ENCODE measurements at places on chromosomes 7 and 10.

DNA sequence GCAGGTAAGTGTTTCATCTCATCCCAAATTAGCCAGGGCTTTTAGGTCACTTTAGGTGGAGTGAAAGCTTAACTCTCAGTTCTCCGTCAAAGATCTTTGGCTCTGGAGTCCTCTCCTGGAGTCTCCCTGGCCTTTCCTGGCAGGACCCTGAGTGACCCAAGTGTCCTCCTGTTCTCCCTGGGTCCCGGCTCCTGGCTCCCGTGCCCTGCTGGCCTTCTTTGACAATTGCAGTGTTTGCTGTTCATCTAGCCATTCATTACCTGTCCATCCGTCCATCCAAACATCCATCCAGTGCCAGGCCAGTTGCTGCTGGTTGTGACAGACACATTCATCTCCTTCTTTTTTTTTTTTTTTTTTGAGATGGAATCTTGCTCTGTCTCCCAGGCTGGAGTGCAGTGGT, 6.2 kb upstream of the TPST1 start:
- DNase-seq: no peak

DNA sequence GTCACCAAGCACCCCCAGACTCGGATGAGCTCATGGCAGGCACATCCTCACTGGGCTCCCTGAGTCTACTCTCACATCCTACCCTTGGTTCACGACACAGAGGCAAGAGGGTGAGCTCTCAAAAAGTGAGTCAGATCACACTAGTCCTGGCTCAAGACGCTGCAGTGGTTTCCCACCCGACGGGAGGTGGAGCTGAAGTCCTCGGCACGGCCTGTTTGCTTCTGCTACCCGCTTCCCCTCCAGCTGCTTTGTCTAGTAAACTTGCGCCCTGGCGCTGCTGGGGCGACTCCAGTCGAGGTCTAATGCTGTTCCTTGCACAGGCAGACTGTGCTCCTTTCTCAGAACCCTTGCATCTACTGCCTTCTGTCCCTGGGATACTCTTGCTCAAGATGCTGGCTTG, 13.5 kb upstream of the SFMBT2 start:
- no peak for DNase-seq

DNA sequence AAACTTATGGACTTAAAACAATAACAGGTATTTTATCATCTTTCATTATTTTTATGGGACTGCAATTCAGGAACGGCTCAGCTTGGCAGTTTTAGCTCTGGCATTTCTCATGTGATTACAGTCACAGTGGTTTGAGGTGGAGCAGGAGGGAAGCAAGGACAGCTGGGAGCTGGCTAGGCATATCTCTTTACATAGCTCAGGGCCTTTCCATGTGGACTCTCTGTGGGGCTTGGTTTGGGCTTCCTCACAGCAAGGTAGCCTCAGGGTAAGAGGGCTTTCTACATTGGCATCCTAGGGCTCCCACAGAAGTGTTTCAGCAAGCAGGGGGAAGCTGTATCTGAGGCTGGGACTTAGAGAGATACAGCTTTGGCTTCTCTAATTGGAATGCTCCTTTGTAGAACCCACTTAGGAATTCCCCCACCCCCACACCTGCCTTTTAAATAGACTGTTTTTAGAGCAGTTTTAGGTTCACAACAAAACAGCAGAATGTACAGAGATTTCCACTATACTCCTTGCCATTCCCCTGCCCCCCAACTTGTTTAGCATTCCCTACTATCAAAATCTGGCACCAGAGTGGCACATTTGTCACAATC, 26.6 kb upstream of the SDHAF3 start:
- no peak for DNase-seq

DNA sequence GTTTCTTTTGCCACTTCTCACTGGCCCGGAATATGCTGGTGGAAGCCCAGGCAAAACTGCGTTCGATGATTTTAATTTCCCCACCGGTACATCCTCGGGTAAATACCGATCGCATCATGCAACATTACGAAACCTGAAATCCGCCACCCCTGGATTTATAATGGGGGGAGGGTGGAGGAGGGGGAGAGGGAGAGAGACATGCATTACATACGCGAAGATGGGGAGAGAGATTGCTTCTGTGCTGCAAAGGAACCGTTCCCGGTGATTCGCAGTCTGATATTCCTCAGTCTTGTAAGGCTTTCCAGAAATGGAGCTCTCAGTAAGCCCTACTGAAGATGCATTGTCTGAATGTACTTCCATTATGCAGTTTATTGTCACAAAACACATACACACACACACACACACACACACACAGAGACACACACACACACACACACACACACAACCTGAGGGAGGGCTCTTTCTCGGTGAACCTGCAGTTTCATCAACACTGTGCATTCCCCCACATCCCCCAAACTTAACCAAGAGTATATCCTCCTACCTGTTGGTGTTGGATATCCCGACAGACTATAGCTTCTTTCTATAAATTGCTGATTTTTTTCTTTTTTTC, 741 bp downstream of the GPR85 start:
- no peak for DNase-seq

DNA sequence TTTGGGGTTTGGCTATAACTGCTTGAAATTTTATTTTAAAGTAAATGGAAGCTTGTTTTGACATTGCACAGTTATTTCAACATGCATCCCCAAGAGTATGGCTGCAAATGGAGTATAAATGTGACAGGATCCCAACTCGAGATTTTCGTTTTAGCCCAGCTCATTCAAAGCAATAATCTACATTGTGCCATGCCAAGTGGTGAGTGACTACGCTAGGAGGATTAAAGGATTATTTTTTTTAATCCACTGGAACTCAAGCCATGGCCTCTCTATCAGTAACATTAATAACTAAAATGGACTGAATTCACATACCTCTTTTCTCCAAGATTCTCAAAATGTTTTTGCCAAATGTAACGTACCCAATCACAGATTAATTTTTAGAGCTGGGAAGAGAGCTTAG, 60.6 kb upstream of the AUTS2 start:
- DNase-seq: no peak

All from GM06990 (cell line).